Stimulated activated CD4-positive, alpha-beta T cell treated with anti-CD3 and anti-CD28 coated beads, Interleukin-12 subunit alpha, Interleukin-12 subunit beta, amount 100 ng/mL, for 4 hours (primary cell): ENCODE measurements at places on chromosomes 5 and 9.

- DNase-seq: no peak
These were observed 739.4 kb downstream of the IRX1 start for GRCh38 chr5:4335078-4335477.

GRCh38 chr5:163914910-163915309, 409.5 kb downstream of the MAT2B start:
- no peak for DNase-seq

DNA sequence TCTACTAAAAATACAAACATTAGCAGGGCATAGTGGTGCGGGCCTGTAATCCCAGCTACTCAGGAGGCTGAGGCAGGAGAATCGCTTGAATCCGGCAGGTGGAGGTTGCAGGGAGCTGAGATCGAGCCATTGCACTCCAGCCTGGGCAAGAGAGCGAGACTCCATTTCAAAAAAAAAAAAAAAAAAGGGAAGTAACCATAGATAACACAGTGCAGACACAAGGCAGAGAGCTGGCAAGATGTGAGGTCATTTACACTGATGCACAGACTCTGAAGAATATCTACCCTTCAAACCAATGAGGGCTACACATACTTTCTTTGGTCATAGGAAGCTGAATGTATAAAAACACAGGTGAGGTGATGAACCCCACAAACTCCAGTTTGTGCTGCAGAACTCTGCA, 131.9 kb downstream of the DCP2 start:
- no peak for DNase-seq

DNA sequence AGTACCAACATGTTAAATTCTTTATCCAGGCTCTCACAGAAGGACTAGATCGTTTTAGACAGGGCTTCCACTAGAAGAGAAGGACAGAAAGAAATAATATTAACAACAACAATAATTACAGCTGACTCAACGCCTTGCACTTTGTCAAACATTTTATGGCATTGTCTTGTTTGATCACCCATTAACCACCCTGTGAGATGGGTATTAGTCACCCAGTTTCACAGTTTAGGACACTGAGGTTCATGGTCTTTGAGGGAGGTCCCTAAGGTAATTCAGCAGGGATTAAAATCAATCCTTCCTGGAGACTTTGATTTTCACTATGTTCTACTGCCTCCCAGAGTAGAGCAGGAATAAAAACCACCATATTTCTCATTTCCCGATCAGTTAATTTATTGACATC, 51.4 kb upstream of the BNC2 start:
- no peak for DNase-seq

DNA sequence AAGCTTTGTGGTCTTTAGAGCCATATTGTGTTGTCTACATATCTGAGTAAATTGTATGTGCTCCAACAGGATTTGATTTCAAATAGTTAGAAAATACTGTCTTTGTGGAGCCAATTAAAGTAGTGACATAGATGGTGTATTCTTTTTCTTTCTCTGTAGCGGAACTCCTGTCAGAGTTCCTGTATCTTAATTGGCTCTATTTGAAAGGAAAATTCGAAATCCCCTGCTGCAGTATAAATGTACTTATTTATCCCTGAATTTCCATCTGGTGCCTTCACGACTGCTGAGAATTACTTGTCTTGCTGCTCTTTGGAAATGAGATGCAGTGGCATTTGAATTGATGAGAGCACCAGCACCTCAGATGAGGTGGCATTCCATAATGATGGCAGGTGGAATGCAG, 546.7 kb upstream of the SGCD start:
- no peak for DNase-seq

DNA sequence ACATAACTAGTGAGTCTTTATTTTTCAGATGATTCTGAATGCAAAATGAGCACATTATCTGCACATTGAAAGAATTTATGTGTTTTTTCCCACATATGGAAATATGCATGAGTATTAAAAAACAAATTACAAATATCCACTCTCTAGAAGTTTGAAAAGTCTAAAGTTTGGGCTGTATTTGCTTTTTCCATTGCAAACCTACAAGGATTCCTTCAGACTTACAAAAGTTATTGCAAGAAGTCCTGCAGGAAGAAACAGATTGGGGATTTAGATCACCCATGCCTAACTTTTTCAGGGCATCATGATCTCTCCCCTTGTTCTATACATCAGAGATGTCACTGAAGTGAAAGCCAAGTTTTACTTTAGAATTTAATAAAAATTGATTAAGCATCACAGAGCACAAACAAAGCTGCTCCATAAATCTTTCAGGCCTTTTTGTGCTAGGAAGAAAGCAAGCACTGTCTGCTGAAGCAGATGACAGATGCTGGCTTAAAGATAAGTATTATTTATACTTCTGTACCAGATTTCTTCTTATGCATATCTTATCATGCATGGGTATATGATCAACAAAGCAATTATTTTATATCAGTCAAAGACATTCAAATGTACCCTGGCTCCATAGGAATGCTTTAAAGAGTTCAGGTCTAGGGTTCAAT, 71.7 kb downstream of the NFIB start:
- DNase-seq: no peak

- DNase-seq: no peak
These were observed 1.4 kb downstream of the DBH start for GRCh38 chr9:133637451-133638055.

DNA sequence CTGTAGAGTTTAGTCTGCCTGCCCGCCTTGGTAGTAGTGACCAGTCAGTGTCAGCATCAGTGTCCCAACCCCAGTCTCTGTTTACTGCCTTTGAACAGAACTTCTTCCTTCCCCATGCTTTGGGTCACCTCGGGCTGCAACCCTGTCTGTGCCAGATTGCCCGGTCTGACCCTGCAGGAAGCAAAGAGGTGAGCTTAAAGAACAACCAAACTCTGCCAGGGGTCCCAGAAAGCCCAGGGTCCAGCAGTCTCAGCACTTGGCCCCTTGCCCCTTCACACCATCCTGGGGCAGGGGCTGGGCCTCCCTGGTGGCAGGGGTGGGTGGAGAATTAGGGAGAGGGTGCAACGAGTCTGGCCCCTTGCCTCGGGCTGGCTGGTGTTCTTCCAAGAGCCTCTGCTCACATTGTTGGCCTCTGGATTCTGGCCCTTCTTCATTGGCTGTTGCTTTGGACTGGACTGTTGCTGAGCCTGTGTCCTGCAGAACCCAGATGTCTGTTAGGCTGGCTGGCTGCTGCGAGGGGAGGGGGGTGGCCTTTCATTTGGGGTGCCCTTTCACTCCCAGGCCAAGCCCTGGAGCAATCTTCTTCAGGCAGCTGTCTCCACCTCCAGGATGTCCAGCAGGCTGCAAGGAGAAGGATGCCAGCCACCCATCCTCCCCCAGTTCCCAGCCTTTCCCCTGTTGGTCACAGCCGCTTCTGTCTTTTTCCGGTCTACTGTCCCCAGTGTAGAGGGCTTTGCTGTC, 51.2 kb downstream of the SAR1B start:
- DNase-seq: no peak

GRCh38 chr9:125513668-125514413, 193.2 kb downstream of the MAPKAP1 start:
- no peak for DNase-seq

GRCh38 chr5:91118796-91119195, 264.3 kb downstream of the ARRDC3 start:
- no peak for DNase-seq

DNA sequence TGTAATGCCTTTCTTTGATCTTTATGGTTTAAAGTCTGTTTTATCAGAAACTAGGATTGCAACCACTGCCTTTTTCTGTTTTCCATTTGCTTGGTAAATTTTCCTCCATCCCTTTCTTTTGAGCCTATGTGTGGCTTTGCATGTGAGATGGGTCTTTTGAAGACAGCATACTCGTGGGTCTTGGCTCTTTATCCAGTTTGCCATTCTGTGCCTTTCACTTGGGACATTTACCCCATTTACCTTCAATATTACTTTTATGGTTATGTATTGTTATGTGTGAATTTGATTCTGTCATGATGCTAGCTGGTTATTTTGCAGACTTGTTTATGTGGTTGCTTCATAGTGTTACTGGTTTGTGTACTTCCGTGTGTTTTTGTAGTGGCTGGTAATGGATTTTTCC, 59.2 kb downstream of the YTHDC2 start:
- no peak for DNase-seq

GRCh38 chr5:135667673-135668072, 88.9 kb upstream of the CXCL14 start:
- DNase-seq: no peak

- DNase-seq: no peak
These were observed 206.6 kb upstream of the RFX3 start for GRCh38 chr9:3732077-3733038.

GRCh38 chr5:168875832-168876231, 296.7 kb upstream of the PANK3 start:
- no peak for DNase-seq

GRCh38 chr9:92341578-92341977, 15.8 kb downstream of the CENPP start:
- no peak for DNase-seq

GRCh38 chr5:77294185-77294584, 83.7 kb downstream of the PDE8B start:
- DNase-seq: no peak

DNA sequence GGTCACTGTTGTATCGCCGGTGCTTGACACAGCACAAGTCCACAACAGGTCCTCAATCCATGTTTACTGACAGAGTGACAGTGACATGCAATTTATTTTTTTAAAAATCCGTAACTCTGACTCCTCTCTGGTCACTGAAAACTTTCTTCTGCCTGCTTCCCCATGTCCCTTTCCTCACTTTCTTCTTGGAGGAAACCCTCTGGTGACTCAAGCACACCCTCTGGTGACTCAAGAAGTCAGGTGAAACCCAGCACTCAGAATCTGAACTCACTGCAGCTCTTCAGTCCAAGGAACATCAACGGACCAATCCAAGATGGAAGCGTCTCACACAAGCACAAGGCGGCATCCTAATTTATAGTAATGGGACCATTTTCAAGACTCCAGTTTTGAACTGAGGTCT, 245.9 kb downstream of the FSTL4 start:
- no peak for DNase-seq

- DNase-seq: no peak
These were observed 113.0 kb upstream of the ANKRD55 start for GRCh38 chr5:56346044-56346710.

DNA sequence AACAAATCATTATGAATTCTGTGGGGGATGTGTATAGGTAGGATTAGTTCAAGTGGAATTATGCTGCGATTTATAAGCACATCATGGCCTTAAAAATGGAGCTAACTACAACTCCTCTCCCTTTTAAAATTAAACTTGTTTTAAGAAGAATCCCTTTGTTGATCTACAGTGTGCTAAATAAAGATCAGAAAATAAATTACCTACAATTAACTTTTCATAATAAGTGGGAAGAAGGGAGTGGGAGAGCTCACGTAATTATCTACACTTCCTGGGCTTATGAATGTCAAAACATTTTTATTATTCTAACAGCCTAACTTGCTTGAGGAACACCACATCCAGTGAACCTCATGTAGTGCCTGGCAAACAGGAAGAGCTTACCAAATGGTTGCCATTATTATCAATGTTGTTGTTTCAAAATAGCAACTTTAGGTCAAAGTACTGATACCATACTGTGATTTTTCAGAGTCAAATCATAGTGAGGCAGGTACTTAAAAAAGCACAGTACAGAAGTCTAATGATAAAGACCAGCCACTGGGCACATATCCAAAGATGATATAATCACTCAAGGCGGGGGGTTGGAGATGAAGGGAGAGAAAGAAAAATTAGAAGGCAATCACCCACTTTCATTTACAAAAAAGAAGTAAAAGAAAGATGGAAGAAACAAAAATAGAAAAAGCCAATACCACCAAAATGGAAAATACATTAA, 174.0 kb downstream of the RAPGEF6 start:
- DNase-seq: no peak

DNA sequence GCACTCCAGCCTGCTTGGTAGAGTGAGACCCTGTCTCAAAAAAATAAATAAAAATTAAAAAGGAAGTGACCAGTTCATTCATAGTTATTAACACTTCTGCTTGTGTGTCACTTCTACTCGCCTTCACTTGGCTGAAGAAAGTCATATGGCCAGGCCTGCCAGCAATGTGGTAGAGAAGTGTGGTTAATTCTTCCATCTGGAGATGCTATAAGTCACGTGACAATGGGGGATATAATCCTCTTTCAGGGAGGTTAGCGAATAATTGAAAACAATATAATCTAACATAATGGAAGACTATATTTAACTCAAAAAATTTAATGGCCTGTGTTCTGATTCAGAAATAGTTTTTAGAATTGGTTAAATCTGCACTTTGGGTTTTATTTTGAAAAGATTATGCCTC, 305.6 kb downstream of the DOCK8 start:
- DNase-seq: no peak

GRCh38 chr5:145520335-145520734, 314.8 kb downstream of the PRELID2 start:
- DNase-seq: no peak

GRCh38 chr9:76200745-76201144, 193.5 kb downstream of the RFK start:
- DNase-seq: no peak

GRCh38 chr9:93967020-93967803, 12.1 kb upstream of the BARX1 start:
- no peak for DNase-seq

DNA sequence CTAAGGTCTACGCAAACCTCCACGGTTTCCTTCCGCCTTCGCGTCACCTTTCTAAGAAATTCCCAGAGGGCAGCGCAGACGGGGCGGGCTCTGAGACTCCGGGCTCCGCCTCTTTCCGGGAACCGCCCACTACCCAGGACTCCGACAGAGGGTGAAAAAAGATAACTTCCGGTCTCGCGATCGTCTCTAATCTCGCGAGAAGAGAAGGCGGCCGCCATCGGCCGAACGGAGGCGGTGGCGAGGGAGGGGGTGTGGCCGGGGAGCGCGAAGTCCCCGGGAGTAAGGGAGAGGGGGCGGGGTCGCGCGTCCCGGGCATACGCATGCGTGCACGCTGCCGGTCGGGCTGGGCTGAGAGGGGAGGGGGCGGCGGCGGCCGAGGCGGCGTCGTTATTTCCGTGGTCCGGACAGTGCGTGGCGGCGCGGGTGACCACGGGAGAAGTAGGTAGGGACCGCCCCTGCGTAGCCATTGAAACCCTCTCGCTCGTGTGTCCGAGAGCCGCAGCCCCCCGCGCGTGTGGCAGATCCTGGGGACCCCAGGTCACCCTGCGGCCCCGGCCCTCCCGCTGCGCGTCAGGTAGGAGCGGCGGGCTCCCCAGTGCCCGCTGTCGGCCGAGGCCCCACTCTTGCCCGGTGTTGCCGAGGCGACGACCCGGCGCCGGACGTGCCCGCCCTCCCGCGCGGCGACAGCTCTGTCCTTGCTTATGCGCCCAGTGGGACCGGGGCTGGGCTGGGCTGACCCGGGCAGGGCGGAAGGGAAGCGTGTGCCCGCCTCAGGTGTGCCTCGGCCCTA, at the start of gene NAA35:
NAA35 (plus strand) TSS at position 315 of the 790 bp plus-strand sequence. CDS start 1,014 bp downstream, outside the sequence.
- DNase-seq: peak; percentile 99

DNA sequence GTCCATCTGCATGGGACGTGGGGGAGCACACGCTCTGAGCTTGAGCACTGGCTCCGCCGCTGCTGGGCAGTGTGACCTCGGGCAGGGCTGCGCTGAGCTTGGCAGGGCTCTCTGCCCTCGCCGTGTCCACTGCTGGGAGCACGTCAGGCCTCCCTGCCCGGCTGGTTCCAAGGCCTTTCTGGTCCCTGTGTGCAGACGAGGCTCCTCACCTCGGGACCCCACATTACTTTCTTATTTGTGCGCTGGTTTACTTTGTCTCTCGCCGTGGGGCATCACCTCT, 43.9 kb downstream of the RXRA start:
- DNase-seq: no peak
